ENCODE measurements at places on chromosomes 7 and 10.
A peak's percentile ranks its signal among the peaks of the same experiment; 100 is the strongest.

GRCh38 chr10:107056182-107056581 is 108.3 kb downstream of the SORCS1 start:
- no peak for DNase-seq

DNA sequence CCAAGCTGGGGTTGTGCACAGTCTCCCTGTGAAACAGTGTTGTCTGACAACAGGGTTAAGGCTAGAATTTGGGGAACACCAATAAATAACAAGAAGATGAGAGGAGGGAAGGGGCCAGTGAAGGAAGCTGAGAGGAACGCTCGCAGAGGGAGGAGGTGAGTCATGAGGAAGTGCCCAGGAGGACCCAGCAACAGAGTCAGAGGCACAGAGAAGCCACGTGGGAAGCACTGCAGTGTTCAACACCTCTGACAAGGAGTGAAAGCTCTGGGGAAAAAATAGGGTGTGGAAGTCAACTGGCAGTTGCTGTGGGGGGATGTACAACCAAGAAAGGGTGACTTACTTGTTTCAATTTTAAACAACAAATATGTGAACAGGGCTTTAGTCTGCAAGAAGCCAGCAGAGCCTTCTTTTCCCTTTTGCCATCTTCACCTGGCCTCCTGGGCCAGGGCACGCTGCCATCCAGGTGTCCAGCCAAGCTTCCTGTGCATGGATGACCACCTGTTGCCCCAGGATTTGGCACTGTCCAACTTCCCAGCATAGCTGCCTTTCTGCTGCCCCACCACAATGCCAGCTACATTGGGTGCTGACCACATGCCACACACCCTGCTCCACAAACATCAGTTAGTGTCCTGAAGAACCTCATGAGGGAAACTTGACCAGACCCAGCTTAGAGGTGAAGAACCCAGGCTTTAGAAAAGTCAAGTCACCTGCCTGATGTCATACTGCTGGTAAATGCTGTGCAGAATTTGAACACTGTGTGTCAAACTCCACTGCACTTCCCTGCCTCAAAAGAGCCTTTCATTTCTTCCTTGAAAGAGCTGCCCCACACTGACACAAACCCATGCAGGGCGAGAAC is 69.6 kb downstream of the ATXN7L1 start:
- peak; percentile 59 for DNase-seq

DNA sequence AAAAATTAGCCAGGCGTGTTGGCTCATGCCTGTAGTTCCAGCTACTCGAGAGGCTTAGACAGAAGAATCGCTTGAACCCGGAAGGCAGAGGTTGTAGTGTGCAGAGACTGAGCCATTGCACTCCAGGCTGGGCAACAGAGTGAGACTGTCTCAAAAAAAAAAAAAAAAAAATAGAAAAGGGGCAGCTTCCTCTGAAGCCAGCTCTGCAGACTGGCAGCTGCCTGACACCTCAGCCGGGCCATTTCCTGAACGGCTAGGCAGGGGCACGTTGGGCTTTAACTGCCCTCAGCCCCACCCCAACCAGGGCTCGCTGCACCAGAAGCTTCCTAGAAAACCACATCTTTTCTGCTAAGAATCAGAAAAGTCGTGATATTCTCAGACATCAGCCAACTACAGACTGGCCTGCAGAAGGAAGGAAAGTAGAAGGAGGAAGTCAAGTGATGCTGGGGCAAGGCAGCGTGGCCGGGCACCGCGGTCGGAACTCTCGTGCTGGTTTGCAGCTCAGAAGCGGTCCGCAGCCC is 38.0 kb downstream of the PRKAG2 start:
- peak; percentile 71 for DNase-seq

- no peak for DNase-seq
Observed at GRCh38 chr7:117375380-117375779, 51.9 kb downstream of the ASZ1 start.

GRCh38 chr10:61391281-61391680 is 61.9 kb downstream of the TMEM26 start:
- DNase-seq, result no peak

DNA sequence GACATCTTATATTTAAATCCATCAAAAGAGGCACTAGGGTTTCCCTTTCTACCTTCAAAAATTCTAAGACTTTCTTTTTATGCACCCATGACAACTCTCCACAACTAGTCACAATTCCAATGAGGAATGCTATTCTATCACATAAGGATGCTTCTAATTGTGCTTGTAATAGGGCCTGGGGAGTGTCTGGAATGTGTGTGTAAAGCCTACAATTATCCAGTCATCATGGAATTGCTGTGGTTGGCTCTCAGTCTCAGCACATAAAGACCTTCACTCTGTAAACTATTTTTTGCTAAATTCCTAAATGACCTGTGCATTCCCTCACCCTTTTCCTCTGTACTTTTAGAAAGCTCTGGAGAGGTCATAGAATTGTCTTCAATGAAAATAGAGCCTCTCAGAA is 86.7 kb downstream of the EPDR1 start:
- no peak for DNase-seq

- no peak for DNase-seq
Observed at GRCh38 chr7:132424821-132425724, 151.2 kb downstream of the PLXNA4 start.

GRCh38 chr10:45441239-45442190 is 67.5 kb downstream of the ALOX5 start:
- DNase-seq, result no peak

DNA sequence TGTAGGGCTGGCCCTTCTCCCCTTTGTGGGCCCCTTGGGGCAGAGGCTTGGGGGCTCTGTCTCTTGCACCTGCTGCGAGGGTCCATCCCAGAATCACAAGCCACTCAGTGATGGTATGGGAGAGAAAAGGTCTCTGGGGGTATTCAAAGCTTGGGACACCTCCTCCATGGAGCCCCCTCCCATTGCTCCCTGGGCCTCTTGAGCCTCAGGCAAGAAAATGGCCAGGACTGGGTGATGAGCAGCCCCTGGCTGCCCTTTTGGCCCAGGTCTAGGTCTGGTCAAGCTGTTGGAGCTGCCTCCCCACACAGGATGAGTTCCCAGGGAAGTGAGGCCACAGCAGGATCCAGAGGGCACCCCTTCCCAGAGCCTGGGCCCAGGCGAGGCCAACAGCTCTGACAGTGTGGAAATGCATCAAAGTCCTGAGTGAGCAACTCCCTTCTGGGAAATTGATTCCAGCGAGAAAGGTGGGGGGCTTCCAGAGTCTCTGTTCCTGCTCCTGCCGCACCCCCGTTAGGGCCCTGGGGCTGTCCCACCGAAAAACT is 3.4 kb upstream of the MYL7 start:
- DNase-seq, result no peak

DNA sequence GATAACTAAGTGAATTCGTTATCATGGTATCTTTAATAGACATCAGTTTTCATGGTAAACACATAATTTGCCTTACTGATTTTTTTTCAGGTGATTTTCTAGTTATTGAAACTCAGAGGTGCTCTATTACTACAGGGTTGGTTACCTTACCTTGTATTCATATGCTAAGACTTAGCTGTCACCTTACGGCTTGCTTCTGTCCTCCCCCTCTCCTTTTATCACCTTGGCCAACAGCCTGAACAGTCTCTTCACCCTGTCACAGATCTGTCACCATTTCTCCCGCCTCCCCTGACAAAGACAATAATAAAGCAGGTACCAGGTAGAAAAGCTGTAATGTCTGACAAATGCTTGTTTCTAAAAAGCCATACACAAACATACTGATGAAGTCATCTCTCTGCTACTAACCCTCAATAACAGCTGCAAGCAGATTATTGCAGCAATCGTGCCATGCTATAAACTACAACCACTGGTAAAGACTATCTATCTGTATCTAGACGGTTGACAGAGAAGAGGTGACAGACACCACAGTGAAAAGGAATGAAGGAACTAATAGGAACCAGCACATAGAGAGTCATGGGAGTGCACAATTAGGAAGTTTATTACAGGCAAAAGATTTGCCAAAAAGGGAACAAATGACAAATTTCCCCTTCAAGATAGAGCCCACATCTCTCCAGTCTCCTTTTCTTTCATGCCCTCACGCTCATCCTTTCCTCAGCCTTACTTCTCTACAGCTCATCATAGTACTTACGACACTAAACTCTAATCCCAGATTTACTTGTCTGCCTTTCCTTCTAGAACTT is 57.2 kb downstream of the ARHGAP12 start:
- no peak for DNase-seq

GRCh38 chr10:30897547-30897946 is 134.1 kb downstream of the ZNF438 start:
- no peak for DNase-seq

DNA sequence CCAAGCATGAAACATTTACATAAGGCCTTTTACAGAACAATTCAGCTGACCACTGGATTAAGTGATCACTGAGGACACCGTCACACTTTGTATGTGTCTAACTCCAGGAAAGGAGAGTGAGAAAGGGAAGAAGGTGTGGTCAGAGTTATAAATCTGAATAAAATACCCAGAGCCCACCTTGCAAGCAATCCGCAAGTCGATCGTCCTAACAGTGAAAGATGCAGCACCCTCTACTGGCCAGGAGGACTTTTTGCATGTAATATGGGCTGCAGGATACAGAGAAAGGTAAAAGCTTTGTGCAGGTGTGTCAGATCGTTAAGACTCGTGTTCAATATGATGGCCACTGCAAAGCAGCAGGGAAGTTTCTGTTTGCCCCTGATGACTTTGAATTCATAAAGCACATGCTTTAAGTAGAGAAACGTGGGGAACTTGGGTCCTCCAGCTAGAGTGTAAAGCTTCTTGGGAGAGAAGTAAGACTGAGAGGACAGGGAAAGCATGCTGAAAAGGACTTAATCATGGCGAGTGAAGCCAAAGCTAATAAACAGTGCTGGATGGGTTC is 68.5 kb upstream of the BMPER start:
- DNase-seq, result peak; percentile 1

DNA sequence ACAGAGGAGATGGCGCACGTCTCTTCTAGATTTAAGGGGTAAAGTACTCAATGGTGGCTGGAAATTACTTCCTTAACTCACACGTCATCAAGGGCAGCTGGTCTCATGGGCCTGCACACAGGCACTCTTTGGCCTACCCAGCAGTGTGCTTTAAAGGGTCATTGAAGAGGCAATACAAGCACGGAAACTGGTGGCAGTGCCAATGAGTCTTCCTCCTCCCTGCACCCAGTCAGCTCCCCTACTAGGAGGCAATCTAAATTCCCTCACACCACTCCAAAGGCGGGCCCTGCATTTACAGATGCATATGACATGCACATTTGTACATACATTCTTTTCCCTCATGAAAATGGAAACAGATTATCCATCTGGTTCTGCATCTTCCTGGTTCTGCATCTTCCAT is 47.4 kb downstream of the PPIF start:
- no peak for DNase-seq

DNA sequence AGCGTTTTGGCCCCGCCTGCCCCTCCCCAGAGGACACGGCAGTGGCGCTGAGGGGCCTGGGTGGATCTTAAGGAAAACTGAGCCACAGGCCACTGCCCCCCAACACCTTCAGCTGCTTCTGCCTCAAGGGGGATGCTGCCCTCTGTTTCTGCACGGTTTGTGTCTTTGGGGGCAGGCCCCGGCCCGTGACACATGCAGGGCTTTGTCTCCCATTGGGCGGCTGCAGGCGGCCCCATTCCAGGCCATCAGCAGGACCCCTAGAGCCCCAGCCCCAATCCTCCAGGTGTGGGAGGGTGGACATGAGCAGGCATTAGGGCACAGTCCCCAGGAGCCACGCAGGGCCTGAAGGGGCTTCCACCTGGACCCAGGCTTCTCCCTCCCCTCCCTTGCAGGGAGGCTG is 25.3 kb upstream of the PPP2R2D start:
- no peak for DNase-seq

GRCh38 chr7:51227861-51228260 is 88.7 kb downstream of the COBL start:
- no peak for DNase-seq

DNA sequence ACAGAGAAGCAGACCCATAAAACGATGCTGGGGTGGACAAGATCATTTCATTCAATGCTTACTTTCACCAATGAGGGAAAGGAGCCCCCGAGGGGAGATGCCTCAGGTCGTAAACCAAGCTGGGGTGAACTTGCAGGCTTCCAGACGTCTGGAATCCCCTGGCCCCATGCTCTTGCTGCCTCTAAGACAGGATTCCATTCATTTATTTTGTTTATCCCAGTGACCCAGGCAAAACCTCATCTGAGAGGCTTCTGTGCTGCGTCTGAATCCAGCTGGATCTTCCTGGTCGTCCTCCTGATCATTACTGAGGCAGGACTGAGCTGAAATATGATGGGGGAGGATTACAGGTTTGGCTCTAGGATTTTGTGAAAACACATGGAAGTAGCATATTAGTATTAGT is 182.9 kb downstream of the MYOF start:
- DNase-seq, result no peak

DNA sequence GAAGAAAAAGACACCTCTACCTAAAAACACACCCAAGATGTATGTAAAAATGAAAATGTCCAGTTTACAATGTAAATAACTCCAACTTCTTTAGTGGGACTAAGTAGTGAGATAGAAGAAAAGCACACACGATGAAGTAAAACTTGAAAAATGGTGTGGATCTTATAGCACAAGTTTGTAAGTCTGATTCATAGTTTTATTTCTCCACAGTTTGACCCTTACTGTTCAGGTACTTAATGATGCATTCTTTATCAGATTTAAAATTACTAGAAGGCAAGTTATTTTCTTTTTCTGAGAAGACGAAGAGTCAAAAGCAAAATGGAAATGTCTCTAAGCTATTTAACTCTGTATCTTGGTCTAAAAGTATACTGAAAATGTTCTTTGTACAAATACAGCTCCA is 6.1 kb downstream of the NAMPT start:
- DNase-seq, result no peak

GRCh38 chr10:68083953-68084352 is 8.9 kb upstream of the HERC4 start:
- no peak for DNase-seq

- no peak for DNase-seq
Observed at GRCh38 chr10:88920198-88920597, 32.4 kb downstream of the ACTA2 start.

GRCh38 chr10:10367264-10367663 is 650.4 kb upstream of the CELF2 start:
- no peak for DNase-seq

DNA sequence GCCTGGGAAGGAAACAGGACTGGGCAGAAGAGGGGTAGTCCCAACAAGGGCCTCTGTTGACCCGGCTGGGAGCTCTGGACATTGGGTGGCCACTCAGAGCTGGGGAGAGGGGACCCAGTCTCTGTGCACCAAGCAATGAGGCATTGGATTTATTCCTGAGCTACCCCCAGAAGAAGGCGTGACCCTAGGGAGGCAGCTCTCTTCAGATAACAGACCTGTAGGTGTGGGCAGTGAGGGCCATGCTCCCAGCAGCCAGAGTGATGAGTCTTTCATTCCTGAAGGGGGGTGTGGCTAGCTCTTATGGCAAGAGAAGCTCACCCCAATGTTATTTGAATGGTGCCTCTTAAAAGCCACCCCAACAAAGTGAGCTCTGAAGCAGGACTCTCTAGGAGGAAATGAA is 20.4 kb downstream of the TEX36 start:
- DNase-seq, result no peak

DNA sequence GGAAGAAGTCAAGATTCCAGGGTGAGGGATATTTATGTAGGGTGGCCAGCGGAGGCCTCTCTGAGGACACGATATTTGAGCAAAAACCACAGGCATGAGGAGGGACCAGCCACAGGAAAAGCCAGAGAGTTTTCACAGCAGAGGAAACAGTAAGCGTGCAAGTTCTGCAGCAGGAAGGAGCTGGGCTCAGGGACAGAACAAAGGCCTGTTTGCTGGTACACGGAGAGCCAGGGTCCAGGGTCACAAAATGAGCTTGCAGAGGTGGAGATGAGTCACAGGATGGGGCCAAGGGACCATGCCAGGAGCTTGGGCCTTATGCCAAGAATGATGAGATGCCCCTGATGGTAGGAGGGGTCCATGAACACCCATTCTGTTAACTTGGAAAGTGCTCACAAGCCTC is 283.5 kb downstream of the PLXNA4 start:
- DNase-seq, result no peak
